ENCODE measurements at places on chromosomes 5 and 9.
A peak's percentile ranks its signal among the peaks of the same experiment; 100 is the strongest.

DNA sequence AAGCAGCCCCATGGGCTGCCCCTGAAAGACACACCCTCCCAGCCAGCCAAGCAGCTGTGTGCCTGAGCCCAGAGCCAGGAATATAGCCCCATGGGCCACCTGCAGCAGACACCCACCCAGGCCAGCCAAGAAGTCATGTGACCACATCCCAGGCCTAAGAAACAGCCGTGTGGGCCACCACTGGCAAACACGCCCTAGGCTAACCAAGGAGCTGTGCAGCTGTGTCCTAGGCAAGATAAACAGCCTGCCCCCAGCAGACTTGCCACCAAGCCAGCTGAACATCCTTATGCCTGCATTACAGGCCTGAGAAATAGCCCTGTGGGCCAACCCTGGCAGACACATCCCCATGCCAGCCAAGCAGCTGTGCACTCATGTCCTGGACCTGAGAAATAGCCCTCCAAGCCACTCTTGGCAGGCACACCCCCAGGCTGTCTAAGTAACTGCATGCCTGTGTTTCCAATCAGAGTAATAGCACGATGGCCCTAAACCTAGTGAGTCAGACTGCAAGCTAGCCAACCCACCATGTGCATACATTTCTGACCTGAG lies 143.0 kb downstream of the ADAMTS6 start:
- DNase-seq = no peak

GRCh38 chr9:130240410-130241197 lies 25.0 kb upstream of the HMCN2 start:
- DNase-seq = peak; percentile 84

DNA sequence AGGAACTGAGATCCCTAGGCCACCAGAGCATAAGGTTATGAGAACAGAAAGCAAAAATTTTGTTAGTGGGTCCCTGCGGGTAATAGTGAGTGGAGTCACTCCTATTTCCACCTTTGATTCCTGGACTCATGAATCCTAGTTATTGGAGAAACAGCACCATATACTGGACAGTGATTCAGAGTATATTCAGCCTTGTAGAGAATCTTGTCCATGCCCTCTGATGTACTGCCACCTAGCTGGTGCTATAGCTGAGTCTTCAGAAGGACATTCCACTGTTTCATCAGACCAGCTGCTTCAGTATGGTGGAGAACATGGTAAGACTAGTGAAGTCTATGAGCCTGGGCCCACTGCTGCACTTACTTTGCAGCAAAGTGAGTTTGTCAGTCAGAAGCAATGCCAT lies 25.0 kb upstream of the ITGA2 start:
- DNase-seq = no peak

- no peak for DNase-seq
These were observed 83.1 kb downstream of the FER start for GRCh38 chr5:108830705-108831276.

DNA sequence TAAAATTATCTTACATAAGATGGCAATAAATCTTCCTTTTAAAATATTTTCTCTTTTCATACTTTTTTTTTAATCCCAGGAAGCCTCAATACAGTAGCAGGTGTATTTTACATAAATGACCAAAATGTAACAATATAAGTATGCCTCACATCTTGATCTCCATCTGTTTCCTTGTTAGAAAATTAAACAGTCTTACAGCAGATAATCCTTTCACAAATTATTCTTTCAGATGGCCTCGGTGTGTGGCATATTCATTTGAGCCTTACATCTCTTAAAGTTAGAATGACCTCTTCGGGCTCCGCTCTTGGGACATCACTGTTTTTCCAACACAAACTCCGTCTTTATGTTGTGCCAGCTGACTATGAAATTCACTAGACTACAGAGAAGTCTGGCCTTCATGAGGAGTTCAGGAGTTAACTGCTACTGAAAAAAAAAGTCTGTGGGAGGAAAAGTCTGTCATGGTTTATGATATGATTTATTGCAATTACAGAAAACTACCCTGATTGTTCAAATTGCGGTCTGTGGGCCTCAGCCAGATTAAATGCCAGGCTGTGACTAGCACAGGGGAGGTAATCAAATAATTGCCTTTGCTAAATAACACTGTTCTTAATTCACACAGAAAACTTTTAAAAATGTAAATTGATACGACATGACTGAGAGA lies 292.9 kb upstream of the PUM3 start:
- peak; percentile 5 for DNase-seq

DNA sequence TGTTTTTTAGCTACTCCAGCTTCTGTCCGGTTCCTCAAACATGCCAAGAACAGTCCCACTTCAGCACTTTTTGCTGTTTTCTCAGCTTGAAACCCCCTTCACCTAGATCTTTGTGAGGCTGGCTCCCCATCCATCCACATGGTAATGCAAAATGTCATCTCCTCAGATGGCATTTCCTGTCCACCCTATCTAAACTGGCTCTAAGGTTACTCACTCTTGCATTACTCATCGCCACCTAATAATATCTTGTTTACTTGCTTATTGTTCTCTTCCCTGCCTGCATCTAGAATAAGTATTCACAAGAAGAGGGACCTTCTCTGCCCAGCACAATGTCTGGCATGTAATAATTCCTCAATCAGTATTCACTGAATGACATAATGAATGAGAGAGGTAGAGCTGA lies 220.1 kb downstream of the FAM114A2 start:
- DNase-seq = no peak

DNA sequence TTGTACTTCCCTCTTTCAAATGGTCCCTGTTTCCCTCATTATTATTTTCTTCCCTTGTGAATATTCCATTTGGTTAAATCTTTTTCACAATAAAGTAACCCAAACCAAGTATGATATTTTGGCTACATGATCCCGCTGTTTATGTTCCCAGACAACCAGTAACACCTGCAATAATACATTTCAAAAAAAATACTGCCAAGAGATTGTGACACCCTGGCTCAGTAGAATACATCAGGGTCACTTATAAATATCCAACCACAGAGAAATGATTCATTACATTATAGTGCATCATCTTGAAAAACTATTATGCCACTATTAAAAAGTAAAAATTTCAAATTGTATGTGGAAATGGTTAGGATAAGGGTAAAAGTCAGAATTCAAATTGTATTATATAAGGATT lies 7.2 kb upstream of the OXCT1 start:
- no peak for DNase-seq

Data from A673 (cell line).